ENCODE measurements at places on chromosomes 4 and X. TPM values are rescaled to one million over a fixed set of nuclear protein-coding genes. Genes with fewer than 3 reads are reported as not detected.

The DMD gene
- total RNA-seq, result 194 TPM

- DNase-seq, result no peak
Observed at GRCh38 chrX:135516376-135516775, 4.1 kb upstream of the INTS6L start.

The PCDH18 gene
- total RNA-seq, result 93.9 TPM

The TLR1 gene
- 27.9 TPM for total RNA-seq

The CSAG3 gene
- total RNA-seq, result not detected

The MAMLD1 gene
- 0.72 TPM for total RNA-seq

The RTL5 gene
- 5.1 TPM for total RNA-seq

GRCh38 chr4:173532725-173533511 is 2.9 kb upstream of the HAND2 start:
- peak; percentile 48 for DNase-seq

GRCh38 chr4:62531264-62531663 is 1331.1 kb downstream of the ADGRL3 start:
- DNase-seq, result no peak

DNA sequence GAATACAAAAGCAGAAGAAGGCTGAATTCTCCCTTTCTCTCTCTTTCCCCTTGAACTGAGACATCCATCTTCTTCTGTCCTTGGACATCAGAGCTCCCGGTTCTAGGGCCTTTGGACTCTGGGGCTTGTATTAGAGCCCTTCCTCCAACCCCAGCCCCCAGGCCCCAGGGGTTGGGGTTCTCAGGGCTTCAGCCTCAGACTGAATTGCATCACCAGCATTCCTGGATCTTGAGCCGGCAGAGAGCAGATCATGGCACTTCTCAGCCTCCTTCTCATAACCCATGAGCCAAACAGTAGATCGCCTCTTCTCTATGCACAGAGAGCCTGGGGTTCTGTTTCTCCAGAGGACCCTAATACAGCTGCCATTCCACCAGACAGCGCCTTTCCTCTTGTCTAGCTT is 25.3 kb upstream of the CLDN24 start:
- DNase-seq, result no peak

DNA sequence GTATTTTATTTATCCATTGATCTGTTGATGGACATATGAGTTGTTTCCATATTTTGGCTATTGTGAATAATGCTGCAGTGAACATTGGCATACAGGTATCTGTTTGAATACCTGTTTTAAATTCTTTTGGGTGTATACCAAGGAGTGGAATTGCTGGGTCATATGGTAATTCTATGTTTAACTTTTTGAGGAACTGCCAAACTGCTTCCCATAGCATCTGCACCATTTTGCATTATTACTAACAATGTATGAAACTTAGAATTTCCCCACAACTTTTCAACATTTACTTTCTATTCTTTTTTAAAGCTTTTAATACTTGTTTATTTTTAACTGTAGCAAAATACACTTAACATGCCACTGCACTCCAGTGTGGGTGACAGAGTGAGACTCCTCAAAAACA is 57.0 kb upstream of the MSN start:
- DNase-seq, result no peak

DNA sequence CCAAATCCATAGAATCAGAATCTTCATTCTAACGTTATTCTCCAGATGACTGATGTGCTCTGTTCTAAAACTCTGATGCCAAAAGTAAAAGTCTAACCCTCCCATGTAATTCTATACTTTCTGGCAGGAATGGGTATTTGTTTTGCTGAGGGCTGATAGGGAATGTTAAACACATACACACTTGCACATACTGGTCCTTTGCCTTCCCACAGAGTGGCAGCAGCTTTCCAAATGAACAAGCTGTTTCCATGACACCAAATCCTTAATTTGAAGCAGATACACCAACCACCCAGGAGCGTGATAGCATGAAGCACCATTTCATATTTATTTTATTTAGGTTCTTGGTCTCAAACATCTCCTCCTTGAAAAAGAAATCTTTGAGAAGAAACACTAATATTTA is 155.5 kb upstream of the PRDX4 start:
- DNase-seq, result no peak

The GAGE12G gene
- not detected for total RNA-seq

GRCh38 chr4:73614311-73614867 is 5.8 kb downstream of the RASSF6 start:
- no peak for DNase-seq

- peak; percentile 11 for DNase-seq
Observed at GRCh38 chrX:16771483-16772398, 14.5 kb upstream of the TXLNG start.

GRCh38 chr4:6892190-6892908 is 17.3 kb upstream of the TBC1D14 start:
- peak; percentile 67 for DNase-seq

The PABPC4L gene
- 17.6 TPM for total RNA-seq

GRCh38 chr4:127822430-127822829 is 40.3 kb downstream of the HSPA4L start:
- DNase-seq, result no peak

The CHRNA9 gene
- total RNA-seq, result 10.1 TPM

DNA sequence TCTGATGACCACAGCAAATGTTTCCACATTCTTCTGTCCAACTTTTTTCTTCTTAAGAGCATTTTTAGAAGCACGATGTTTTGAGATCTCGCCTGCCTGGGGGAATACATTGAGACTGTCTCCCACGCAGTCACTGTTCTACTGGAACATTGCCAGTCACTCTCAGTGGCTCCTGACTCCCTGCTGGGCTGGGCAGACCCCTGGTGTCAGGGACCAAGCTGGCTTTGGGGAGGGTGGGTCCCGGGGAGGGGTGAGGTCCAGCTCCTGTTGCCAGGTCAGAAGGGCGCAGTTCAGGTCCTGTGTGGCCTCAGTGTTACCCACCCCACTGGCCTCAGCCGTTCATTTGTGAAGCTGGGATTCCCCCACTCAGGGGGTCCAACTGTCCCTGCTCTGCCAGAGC is 18.9 kb upstream of the ABLIM2 start:
- DNase-seq, result no peak

DNA sequence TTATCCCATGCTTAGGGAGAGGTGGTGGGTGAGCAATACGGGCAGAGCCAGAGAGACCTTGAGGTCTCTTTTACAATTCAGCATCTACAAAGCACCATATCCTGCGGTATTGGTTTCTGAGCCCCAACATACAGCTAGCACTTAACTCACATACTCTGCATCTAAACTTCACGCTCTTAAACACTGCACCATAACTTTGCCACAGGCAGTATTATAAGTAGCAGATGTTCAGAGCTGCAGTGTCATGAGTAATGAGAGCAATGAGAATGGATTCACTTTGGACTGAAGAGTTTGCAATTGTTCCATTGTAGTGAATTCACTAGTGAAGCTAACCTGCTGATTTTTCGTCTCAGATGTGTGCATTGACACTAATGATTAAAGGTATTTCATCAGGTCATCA is 93.8 kb downstream of the HS3ST1 start:
- no peak for DNase-seq

DNA sequence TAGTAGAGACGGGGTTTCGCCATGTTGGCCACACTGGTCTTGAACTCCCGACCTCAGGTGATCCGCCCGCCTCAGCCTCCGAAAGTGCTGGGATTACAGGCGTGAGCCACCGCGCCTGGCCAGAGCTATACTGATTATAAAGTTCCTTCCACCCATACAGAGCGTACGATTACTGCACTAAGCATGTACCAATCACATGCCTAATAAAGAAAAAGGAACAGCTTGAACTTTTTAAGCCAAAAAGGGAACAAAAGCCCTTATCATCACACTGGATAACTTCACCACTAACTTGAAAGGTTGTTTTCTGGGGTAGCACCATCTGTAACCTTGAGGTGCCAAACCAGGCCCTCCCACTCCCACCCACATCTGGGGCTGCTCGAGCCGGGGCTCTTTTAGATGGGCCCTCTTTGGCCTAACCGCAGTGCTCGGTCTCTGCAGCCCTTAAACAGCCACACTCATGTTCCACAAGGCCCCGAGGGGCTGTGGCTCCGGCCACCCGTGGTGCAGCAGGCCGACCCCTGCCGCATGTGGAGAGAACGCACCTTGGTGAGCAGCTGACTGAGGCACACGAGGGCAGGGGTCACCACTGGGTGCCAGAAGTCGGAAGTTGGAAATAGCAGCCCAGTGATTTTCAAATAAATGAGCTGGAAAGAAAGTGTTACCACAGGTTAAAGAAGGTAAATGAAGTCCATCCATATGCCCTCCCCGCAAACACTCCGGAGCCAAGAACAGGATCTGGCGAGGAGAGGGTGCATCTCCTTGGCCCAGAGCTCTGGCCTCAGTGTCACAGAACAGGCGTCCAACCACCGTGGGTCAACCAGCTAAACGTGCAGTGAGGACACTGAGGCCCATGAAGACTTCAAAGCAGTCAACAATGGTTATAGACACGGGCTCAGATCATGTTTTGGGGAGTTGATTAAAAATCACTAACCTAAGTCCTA is 18.4 kb downstream of the NOP14 start:
- no peak for DNase-seq

DNA sequence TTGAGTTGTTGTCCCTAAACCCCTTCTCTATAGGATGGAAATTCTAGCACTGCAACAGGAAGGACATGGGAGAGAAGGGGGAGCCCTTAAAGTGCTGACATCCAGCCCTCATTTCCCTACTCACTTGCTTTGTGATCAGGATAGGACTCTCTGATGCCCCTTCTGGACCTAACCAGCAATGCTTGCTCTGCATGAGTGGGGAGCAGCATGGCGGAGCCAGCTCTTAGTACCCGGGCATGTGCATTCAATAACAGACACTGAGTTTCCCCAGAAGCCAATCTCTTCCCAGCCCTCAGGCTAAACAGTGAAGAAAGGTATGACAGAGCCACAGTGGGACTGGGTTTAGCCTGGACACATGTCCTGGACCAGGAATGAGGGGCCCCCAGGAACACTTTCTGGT is 14.0 kb downstream of the SOD3 start:
- DNase-seq, result no peak

The CNGA2 gene
- total RNA-seq, result not detected

GRCh38 chr4:81465406-81466340 is 6.0 kb downstream of the RASGEF1B start:
- DNase-seq, result no peak

DNA sequence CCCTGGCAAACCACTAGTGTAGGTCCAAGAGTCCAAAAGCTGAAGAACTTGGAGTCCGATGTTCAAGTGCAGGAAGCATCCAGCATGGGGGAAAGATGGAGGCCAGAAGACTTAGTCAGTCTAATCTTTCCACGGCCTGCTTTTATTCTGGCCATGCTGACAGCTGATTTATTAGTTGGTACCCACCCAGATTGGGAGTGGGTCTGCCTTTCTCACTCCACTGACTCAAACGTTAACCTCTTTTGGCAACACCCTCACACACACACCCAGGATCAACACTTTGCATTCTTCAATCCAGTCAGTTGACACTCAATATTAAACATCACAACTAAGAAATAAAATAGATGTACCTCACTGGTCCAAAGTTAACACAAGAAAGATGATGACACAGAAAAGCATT is 134.8 kb upstream of the GABRA2 start:
- DNase-seq, result no peak

- DNase-seq, result no peak
Observed at GRCh38 chrX:37697169-37697760, 11.7 kb downstream of the XK start.

The ADH1C gene
- 5.3 TPM for total RNA-seq

DNA sequence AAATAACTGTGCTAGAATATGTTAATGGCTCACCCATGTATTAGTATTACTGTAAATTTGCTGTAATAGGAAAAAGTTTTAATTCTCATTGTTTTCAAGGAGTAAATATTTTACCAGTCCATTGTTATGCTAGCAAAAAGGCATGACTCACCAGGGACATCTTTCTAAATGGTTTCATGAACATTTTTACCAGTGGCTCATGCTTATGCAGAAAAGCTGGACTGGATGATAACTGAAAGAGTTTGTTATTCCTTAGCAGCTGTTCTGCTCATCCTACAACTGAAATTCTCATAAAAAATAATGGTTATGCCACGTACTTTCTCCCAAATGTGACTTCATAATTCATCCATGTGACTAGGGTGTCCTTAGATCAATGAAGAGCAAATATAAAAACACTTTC is 111.9 kb upstream of the PCDH18 start:
- no peak for DNase-seq

- DNase-seq, result no peak
Observed at GRCh38 chr4:147491086-147491485, 10.2 kb downstream of the EDNRA start.

GRCh38 chrX:129025376-129025775 is 497.9 kb downstream of the SMARCA1 start:
- DNase-seq, result no peak

All from umbilical cord (tissue), 2 donors.